ENCODE measurements at places on chromosomes 16 and 17.

- DNase-seq = no peak
Measured at GRCh38 chr17:15334266-15334665, 7.1 kb downstream of the TEKT3 start.

- DNase-seq = peak; percentile 19
Measured at GRCh38 chr17:20184977-20185619, 175.9 kb downstream of the SPECC1 start.

DNA sequence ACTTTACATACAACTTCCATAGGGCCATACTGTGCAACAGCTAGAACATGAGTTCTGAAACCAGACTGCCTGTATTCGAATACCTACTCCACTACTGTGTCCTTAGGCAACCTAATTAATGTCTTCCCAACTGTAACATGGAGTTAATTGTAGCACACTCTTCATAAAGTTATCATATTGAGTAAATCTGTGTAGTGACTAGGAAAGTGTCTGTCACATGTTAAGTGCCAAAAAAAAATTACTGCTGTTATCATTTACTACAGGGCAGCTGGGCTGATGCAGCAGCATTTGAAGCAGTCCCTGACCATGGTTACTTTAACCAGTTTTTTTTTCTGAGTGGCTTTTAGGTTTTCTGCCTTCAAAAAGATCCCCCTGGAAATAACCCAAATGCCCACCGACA lies 10.9 kb upstream of the ZNF23 start:
- DNase-seq = no peak

GRCh38 chr17:1797323-1797722 lies 32.4 kb downstream of the SMYD4 start:
- DNase-seq = no peak

DNA sequence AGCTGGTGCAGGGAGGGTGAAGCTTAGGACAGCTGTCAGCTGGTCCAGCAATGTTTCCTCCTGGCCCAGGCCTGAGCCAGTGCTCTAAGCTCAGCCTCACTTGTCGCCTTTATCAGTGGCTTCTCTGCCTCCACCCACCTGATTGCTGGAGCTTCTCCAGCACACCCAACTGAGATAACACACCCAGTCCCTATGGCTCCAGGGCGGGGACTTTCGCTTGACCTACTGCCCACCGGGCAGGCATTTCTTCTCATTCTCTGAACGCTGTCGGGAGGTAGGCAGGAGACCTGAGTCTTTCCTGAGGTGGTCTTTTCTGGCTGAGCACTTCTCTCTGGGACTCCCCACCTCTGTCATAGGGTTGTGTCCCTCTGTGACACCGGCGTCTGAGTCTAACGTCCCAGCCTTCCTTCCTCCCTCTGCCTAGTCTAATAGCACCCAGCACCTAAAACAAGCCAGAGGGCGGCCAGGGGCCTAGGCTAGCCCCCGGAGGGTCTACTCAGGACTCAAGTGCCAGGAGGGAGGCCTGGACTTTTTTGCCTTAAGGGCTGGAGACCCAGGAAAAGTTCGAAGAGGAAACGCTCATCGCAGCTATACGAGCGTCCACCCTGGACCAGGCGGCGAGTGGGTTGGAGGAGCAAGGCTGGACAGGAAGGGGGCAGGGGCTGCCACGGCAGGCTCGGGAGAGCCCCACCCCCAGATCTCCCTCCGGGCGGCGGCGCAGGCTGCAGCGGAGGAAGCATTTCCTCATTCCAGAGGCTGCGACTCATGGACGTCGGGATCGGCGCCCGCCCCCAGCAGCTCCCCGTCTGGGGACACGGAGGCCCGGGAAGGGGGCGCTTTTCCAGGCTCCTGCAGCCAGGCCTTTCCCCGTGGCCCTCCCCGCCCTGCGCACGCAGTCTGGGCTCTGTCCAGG lies 756 bp downstream of the TAX1BP3 start:
- no peak for DNase-seq

GRCh38 chr16:84652566-84652965 lies 4.3 kb downstream of the KLHL36 start:
- no peak for DNase-seq

GRCh38 chr16:6360641-6361040 lies 972.0 kb upstream of the RBFOX1 start:
- no peak for DNase-seq
